NCI-H446 (cell line): ENCODE measurements at places on chromosomes 12 and 14.

GRCh38 chr12:108298761-108299275 lies 40.3 kb downstream of the CMKLR1 start:
- DNase-seq: no peak

- no peak for DNase-seq
These were observed 193.9 kb upstream of the DDHD1 start for GRCh38 chr14:53346988-53347387.

DNA sequence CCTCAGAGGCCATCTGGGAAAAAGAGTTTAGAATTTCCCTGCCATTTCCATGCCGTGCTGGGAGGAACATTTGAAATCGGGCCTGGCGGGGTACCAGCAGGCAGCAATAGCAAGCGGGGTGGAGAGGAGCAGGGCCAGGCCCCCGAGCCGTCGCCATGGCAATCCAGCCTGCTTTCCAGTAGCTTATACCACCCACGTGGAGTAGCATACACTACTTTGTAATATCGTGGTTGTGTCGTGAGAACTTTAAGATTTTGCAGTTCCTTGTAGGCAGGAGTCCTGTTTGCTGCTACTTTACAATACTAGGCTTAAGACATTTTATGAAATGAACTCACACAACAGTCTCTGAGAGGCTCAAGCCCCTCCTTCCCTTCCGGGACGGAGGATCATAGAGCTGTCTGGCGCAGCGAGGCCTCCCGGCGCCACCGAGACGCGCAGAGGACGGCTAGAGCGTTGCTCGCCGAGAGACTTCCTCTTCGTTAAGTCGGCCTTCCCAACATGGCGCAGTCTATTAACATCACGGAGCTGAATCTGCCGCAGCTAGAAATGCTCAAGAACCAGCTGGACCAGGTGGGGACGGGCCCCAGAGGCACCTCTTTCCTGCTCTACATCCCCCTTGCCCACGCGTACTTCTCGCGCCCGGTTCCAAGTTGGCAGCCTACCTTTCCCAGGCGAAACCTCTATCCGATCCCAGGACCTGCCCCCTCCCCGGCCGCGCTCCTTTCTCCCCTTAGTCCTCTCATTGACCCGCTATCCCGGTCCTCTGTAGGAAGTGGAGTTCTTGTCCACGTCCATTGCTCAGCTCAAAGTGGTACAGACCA lies at the start of gene PFDN5:
PFDN5 (plus strand) TSS at position 473 of the 821 bp plus-strand sequence; CDS start at position 499, 26 bp downstream.
- DNase-seq: peak; percentile 62

- DNase-seq: no peak
These were observed 21.3 kb downstream of the SCAF11 start for GRCh38 chr12:45969084-45969483.

- no peak for DNase-seq
These were observed 59.9 kb upstream of the IFNG-AS1 start for GRCh38 chr12:67929384-67929772.

DNA sequence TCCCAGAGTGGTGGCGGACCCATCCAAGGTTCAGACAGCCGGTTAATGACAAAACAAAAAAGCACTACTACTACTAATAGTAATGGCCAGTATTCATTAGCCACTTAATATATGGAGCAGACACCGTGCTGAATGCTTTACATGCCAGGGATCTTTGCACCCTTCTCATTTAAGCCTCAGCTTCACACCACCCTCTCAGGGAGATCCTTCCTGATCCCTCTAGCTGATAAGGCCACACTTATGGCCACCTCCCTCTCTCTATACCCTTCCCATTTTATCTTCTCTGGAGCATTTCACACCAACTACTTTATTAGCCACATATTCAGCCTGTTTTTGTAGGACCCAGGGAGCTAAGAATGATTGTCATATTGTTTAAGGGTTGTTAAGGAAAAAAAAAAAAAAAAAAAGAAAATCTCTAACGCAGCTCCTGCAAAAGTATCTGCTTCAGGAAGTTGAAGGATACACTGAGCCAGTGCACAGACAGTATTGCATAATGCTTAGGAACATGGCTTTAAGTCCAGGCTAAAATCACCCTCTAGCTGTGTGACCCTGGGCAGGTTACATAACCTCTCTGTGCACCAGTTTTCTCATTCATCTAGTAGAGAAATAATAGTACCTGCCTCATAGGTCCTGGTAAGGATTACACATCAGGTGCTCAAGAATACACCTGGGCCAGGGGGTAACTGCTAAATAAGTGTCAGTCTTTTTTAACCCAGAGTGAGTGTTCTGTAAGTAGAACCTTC lies 29.4 kb downstream of the NUAK1 start:
- no peak for DNase-seq

DNA sequence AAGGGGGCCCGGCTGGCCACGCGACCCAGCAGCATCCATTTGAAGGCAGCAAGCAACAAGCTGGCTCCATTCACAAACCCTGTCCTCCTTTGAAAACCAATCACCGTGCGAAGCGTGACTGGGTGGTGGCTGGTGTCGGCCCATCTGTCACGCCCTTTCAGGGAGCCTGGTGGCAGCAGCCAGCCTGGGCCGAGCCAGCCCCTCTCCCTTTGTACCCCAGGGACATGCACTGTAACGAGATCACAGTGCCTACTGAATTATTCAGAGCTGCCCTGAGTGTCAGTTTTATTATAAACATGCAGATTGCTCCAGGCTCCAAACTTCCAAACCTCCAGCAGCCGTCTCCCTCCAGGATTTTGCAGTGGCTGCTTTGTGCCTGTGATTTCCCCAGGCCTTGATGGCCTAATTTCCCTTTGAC lies 22.3 kb upstream of the CTDSP2 start:
- DNase-seq: peak; percentile 87

DNA sequence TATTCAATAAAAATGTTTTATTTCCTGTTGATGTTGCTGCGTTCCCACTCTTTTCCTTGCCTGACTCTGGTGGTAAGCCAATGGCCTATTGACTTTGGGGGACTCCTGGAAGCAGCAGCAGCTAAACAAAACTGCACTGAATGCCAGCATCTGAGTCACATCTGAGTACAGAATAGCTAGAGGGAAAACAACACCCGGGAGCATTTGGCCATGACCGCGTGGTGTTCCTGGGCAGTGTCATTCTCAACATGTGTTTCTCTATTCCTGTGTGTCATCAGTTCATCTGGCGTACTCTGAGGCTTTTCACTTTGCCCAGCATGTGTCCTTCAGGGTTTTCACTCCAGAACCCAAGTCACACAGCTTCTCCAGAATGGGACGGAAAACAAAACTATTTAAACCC lies 238.8 kb downstream of the PAWR start:
- DNase-seq: peak; percentile 94

GRCh38 chr14:96148631-96149030 lies 56.0 kb upstream of the BDKRB2 start:
- DNase-seq: no peak

DNA sequence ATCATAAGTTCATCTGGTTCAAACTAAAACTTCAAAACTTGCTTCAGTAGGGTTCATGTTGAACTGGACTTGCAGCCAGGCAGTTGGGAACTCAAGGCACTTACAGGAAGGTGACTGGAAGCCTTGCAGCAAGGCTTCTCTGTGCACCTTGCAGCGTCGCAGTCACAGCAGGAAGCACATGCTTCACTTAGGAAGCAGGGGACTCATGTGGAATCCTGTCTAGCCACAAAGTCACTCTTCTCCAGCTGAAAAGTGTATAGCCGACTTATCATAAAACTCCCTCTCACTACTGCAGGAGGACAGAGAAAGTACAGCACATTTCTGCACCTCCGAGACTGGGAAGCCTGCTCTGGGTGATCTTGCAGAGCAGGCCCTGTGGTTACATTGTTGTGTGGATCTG lies 114.0 kb upstream of the PRB2 start:
- DNase-seq: no peak

GRCh38 chr12:67790660-67791059 lies 142.1 kb downstream of the DYRK2 start:
- no peak for DNase-seq

GRCh38 chr12:47411966-47412365 lies 293.9 kb downstream of the RPAP3 start:
- no peak for DNase-seq

DNA sequence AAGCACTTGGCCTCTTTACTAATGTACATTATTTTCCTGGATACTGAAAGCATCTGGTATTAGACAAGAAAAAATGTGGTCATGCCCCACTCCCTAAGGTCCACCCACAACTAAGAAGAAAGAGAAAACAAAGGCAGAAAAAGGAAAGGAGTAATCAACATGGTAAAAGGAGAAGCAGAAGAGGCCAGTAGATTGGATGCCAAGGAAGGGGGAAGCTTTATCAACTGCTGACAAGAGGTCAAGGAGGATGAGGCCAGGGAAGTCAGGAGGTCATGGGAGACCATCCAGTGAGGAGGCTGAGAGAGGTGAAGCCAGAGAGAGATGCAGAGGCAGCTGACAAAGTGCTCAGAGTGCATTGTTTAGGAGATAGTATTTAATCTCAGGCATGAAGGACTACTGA lies 383.5 kb downstream of the ZFP36L1 start:
- DNase-seq: no peak

DNA sequence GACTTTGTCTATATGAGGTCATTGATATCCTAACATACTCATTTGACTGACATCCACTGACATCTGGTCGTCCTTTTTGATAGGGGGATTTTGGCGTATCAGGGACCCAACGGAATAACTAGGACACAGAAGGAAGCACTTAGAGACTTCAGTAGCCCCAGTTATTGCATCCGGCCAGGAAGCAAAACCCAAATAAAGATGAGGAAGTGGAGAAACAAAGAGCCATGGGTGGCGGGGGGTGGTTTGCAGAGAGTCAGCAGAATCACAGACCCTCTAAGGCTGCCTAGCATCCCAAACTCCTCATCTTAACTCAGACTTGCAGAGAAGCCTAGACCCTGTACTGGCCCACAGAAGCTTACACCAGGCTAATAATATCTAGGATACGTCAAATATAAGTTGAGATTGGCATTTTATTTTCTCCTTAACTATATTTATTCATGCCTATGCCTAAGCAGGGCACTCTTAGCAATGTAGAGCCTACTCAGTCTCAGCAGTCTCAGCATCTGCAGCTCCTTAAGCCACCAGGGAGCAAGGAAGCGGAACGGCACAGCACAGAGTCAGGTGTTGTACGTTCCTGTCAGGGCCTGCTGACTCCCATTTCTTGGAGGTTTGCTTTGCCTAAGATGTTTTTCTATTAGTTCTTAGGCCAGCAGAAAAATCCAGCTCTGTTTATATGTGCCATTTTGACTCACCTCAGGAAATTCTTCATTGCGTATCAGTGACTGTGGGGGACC lies 45.1 kb downstream of the KCNA1 start:
- no peak for DNase-seq

- DNase-seq: no peak
These were observed 615 bp downstream of the DDX51 start for GRCh38 chr12:132143336-132144071.

GRCh38 chr12:52704464-52704863 lies 1.1 kb upstream of the KRT77 start:
- DNase-seq: no peak

DNA sequence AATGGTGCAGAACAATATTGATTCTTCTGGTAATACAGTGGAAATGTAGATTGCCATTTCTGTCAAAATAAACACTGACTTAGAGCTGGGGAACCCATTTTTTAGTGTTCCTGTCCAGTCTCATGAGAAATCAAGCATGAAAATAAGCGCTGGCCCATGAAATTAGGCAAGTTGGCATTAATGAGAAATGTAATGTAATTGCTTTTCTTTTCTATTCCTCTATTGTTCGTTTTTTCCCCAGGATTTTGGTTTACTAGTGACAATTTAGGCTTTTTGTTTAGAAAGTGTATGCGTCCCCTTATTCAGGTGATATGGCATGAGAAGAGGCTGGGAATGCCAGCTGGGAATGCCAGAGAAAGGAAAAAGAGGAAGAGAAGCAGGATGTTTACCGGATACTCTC lies 64.4 kb upstream of the KICS2 start:
- no peak for DNase-seq
